ENCODE measurements at places on chromosomes 11 and 22.

DNA sequence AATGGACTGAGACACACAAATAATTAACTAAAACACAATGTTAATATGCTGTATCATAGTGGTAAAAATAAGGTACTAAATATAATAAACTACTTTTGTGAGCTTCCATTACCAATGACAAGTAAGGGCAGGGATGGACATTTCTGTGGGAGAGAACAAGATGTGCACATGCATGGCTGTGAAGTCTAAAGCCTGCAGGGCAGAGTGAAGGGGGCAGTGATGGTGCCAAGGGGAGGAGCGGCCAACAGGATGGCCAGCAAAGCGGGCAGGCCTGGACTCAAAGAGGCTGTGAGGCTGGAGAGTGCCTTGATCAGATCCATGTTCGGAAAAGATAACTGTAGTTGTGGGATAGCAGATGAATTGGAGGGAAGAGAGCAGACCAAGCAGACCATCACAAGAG is 12.5 kb downstream of the DESI1 start:
- no peak for DNase-seq

DNA sequence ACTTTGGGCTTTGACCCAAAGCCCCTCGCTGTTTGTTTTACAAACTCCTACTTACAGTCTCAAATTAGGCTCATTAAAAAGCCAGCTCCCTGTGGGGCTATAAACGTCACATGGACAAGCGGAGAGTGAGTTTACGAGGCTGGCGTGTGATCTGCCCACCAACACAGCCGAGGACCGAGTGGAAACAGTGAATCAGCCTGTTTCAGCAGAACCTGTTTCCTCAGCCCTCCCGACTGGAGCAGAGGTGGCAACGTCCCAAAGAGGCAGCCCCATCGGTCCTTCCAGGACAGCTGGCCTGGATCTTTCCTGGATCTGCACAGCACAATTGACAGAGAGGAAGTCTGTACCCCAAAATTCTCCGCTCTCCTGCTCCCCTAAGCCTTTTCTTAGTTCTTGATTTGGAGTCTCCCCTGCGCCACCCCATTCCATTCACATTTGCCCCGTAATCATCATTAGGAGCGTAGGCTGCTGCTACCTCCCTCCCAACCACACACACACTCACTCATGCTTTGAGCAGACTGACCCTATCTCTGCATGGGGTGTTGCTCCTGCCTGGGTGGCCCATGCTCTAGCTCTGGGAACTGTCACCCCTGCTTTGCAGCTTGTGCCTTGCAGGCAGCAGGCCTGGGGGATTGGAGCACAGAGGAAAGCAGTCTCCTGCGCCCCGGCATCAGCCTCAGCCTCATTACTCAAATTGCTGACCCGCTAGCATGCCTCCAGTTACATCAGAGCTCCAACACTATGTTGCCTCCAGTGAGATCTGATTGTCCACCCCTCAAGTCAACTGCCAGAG is 117.8 kb downstream of the NAT10 start:
- DNase-seq, result no peak

DNA sequence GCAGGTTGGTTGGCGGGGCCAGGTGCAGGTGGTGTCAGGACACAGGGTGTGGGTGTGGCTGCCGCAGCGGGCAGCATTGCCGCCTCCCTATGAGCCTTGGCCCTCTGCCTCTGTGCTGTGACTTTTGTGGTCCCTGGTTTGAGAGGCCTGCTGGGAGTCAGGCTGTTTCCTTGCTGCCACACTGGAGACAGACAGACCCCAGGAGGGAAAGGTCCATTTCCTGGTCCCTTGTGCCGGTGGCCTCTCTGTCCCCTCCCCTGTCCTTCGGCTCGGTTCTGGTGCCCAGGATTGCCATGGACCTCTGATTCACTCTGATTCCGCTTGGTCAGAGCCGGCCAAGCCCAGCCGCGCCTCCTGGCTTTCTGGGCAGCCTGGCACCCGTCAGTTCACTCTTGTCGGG is 196.9 kb downstream of the TBC1D22A start:
- DNase-seq, result no peak

DNA sequence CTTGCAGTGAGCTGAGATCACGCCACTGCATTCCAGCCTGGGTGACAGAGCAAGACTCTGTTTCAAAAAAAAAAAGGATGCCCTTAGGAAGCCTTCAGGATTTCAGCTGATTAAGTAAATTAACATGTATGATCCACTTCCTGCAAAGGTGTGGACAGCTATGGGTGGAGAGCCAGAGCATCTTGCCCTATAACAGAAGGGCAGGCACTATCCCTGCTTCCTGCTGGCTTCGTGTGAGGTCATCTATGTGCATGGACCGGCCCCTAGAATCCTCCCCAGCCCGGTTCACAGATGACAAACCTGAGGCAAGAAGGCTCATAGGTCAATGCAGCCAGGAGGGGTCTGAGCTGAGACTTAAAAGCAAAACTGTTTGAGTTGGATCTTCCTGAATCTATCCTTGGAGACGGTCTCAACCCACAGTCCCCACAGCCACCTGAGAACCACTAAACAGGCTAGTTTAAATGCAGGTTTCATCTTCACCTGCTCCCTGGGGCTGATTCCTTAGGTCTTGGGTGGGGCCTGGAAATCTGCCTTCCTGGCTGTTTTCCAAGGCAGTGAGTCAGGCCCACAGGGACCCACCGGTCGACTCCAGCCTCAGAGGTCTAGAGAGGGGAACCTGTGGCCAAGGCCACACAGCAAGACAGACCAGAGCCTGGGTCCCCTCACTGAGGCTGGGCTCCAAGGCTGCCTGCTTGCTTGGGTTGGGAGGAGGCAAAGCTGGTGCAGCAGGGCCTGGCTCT is 55.2 kb upstream of the MPEG1 start:
- DNase-seq, result no peak

DNA sequence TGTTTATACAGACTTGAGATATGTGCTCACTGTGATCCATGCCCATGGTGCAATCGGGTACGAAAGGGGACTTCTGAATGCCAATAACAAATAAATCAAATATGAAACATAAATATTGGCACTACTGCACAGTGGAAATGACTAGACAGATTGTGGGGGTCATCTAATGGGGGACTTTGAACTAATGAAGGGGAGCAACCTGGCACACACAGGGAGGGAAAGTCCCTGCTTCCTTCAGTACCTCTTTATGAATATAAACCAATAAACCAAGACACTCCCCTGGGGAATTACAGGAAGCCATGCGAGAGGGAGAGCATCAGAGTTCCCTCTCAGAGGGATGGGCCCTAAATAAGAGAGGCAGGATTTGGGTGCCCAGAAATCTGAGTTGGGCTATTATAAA is 21.1 kb downstream of the MIF start:
- DNase-seq, result no peak

GRCh38 chr11:85758480-85759039 is 52.4 kb downstream of the SYTL2 start:
- no peak for DNase-seq

DNA sequence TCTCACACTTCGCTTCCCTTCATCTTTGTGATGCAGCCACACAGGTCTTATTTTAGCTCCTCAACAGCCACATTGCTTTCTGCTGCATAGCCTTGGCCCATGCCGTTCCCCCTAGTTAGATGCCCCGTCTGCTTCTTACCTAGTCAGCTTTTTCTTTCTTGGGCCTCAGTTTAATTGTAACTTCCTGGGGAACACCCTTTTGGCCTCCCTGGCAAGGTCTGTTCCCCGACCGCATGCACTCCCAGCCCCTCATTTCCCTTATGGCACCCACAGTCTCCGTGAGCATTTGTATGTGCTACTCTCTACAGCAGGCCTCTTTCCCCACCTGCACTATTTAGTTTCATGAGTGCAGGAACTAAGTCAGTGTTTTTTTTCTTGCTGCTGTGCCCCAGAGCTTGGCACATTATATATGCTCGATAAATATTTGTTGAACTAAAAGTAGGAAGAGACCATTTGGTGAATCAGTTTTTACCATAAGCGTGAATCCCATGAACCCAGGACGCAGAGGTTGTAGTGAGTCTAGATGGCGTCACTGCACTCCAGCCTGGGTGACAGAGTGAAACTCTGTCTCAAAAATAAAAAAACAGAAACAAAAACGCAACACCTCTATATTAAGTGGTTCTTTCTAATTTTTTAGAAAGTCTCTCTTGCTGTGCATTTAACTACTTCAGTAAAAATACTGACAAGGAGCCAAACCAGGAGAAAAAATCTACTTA is 38.5 kb downstream of the TNRC6B start:
- no peak for DNase-seq

- no peak for DNase-seq
These were observed 247.0 kb upstream of the NARS2 start for GRCh38 chr11:78821371-78822306.

- DNase-seq, result no peak
These were observed 50.0 kb upstream of the LYVE1 start for GRCh38 chr11:10618490-10618889.

- DNase-seq, result no peak
These were observed 33.7 kb upstream of the MPPED1 start for GRCh38 chr22:43377896-43378704.

DNA sequence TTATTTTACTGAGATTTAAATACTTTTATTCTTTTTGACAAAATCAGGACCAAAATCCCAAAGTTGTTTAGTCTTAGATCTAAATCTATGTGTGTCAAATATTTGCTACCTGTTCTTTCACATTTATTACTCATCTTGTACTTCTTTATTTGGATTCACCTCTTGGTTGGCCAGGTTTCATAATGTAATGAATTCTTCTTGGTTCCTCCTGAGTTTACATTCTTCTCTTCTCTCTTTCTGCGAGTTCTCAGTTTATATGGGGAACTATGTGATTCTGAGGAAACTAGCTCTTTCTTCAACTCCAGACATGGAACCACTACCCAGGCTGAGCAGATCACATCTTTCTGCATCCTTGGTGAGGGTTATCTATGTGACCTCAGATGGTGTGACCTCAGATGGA is 50.2 kb downstream of the EHF start:
- DNase-seq, result no peak

- no peak for DNase-seq
These were observed 511.2 kb upstream of the LRRC4C start for GRCh38 chr11:41970681-41971080.

- DNase-seq, result peak; percentile 65
These were observed at the start of gene RFPL2 for GRCh38 chr22:32204856-32205722. Gene RFPL2 (minus strand): TSS chr22:32205073. CDS start chr22:32202451, 2,622 bp downstream.

GRCh38 chr11:72625691-72626413 is 48.4 kb downstream of the PDE2A start:
- no peak for DNase-seq

DNA sequence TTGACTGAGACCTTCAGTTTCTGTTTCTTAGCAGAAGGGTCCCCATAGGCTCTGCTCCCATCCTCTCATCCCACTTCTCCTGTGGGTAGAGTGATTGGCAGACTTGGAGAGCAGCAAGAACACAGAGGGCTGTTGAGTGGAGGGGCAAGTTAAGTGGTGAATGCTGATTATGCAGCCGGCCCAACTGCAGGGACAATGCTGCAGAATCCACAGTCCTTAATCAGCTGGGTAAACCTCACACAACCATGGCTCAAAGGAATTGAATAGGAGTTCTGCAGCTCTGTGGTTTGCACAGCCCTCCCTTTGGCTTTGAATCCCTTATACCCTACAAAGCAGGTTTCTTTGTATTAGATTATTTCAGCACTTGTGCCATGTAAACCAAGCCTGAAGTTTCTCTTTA is 161.1 kb downstream of the NAV2 start:
- no peak for DNase-seq

- DNase-seq, result no peak
These were observed 27.0 kb upstream of the CCDC89 start for GRCh38 chr11:85712953-85713352.

- DNase-seq, result no peak
These were observed 4.2 kb upstream of the UVRAG start for GRCh38 chr11:75810637-75811390.

DNA sequence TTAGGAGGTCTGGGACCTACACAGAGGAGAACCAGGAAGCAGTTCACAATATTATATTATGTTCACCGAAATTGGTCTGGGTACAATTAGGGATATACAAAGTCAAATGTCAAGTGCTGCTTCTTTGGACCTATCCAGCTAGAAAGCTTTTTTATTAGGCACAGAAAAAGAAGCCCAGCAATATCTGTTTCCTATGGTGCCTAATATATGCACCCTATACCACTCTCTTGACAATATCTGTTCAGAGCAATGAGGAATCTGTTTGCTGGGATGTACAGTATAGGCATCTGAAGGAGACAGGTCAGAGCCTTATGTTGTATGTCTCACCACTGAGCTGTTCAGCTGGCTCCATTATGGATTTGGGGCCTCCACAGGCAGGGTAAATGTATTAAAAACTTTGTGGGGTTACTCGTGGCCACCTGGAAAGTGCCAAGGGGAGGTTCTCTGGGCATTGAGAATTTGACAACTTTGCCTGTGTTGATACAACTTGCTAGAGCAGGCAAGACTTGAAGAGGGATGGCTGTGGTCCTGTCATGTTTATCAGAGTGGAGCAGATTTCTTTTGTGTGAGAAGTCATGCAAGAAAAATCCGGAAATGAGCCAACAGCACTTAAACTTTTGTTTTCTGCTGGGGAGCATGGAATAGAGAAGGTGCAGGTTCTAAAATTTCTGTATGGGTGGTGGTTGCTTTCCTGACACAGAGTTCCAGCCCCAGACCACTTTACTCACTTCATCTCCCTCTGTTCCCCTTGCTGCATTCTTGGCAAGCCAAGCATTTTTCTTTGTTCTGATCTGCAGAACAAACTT is 10.1 kb downstream of the STIM1 start:
- DNase-seq, result peak; percentile 35

DNA sequence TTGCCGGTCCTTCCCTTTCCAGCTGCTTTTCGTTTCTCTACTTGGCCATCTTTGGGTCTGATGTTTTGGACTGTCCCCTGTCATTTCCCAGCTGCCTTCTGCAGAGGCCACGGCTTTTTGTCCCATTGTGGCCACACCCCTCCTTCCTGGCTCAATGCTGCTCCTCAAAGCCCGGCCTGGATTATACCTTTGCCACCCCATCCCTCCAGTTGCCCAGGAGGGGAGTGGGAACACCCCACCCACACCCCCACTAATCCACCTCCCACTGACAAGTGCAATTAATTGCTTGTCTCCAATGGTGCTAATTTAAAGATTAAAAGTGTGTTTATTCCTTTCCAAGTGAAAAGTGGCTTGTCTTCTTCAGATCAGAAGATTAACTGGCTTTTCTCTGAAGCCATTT is 34.2 kb upstream of the CSNK2A3 start:
- DNase-seq, result no peak

- no peak for DNase-seq
These were observed 23.3 kb downstream of the MYH9 start for GRCh38 chr22:36364255-36365019.

DNA sequence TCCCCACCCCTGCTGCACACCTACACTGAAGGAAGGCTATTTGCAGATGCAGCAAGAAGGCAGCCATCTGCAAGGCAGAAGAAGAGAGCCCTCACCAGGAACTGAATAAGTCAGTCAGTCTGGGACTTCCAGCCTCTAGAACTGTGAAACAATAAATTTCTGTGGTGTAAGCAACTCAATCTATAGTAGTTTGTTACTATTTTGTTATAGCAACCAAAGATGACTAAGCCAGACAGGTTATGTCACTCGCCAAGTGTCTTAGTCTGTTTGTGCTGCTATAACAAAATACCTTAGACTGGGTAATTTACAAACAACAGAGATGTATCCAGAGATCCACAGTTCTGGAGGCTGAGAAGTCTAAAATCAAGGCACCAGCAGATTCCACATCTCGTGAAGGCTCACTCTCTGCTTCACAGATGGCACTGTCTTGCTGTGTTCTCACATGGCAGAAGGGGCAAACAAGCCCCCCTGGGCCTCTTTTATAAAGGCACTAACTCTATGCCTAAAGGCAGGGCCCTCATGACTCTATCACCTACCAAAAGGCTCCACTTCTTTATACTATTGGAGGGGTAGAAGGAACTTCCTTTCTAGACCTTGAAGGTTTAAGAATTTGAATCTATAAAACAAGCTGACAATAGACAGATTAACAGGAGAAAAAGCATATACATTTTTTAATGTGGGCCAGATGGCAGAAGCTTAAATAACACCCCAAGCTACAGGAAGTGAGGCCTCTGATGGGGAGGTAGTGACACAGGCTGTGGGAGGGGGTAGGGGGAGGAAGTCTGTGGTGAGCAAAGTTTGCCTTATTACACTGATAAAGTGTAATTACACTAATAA is 12.3 kb downstream of the APOL6 start:
- DNase-seq, result no peak
